HFF-Myc (cell line): ENCODE measurements at places on chromosomes 4 and X.

- no peak for DNase-seq
Measured at GRCh38 chr4:17206829-17207801, 304.8 kb downstream of the QDPR start.

- no peak for DNase-seq
Measured at GRCh38 chrX:38225093-38225492, 4.4 kb upstream of the SRPX start.

DNA sequence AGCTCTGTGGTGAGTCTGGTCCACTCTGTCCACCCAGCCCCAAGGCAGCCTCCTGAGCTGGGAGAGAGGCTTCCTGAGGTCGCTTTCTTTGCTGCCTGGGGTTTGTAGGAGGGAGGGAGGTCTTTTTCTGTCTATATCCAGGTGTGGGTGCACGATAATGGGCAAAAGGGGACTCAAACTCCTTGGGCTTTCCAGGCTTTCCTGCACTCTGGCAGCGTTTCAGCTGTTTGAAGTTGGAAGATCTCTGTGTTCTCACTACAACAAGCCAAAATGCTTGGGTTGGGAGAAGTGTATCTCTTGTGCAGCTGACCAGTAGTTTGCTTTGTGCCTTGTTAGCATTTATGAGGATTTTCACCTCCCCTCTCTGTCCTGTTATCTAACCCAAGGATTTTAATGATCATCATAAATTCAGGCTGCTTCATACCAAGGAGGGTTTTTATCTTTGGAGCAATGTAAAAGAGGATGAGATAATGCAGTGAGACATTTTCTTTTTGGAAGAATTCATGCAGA, 126.3 kb downstream of the REPS2 start:
- no peak for DNase-seq

DNA sequence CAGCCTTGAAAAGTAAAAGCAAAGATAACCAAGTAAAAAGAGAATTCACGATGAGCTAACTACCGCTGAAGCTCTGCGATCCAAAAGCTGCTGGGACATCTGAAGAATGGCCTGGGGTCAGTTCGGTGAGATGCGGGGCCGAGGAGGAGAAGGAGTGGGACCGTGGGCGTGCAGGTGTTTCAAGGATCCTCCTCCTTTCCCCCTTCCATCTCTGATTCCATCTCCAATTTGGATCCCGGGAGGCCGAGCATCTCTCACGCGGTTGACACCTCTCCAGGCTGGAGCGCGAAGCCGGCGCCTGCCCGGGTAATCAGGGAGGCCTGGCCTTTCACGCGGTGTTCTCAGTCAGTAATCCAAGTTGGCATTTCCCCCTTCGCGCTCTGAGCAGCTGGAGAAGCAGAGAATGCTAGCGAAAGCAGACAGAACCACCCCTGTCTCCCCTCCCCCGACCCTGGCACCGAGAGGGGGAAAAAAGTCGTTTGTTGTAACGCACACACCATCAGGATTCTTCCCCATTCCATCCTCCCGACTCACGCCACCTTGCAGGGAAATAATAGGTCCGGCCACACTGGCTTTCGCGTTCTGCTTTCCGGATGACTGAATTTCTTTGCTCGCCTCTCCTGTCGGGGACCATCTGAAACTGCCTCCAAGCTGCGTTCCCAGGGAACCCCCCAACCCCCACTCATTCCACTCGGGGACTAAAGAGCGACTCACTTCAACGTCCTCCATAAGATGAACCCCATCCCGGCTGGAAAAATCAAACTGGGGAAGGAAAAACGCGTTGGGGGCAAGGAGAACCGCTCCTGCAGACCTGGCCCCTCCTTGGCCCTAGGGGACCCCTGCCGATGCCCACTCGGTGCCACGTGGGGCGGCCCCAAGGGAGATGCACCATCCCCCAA, 6.5 kb downstream of the NEUROG2 start:
- DNase-seq: no peak

- DNase-seq: no peak
Measured at GRCh38 chrX:74438764-74439163, 17.5 kb downstream of the SLC16A2 start.

GRCh38 chrX:134603806-134604700, 54.2 kb downstream of the PLAC1 start:
- peak; percentile 81 for DNase-seq

DNA sequence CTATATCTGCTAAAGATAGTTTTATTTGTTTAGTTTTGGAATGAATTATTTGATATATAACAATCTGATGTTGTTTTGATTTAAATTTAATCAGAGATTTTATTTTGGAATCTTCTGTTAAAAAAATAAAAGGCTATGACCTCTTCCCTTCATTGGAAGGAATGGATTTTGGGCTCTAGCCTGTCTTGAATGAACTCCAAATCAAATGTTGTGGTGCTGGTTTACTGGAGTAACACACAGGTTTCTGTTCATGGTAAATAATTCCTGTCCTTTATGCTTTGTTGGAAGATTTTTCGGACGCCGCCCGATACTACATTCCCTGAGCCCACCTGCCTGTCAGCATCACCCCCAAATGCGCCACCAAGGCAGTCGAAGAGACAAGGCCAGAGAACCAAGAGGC, 291.1 kb downstream of the ARHGAP10 start:
- no peak for DNase-seq

DNA sequence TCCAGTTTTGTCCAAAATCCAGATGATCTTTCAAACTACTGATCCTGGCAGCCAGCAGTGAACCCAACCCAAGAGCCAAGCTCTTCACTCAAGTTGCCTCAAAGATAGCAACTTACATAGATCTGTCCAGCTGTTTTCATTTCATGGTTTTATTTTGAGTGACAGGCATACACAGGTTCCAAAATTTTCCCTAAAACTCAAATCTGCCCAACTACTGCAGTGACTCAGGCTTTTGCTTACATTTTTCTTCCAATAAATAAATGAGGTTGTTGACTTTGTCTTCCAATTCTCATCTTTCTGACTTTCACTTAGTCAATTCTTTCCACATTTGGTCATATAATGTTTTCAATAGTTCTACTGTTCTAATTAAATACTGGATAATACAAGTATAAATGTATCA, 158.8 kb downstream of the TECRL start:
- no peak for DNase-seq

DNA sequence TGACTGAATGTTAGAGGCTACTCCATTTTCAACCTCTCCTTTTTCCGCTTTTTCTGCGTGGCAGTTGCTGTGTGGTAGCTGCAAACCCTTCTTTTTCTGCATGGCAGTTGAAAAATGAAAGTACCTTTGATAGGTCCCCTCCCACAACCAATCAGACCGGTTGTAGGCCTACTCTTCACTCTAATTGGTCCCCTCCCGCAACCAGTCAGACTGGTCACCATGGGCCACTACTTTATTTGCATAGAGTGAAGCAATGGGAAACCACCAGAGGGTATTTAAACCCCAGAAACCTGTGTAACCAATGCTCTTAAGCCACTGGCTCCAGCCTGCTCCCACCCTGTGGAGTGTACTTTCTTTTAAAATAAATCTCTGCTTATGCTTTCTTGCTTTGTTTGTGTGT, 877.8 kb downstream of the FAM133A start:
- DNase-seq: no peak

DNA sequence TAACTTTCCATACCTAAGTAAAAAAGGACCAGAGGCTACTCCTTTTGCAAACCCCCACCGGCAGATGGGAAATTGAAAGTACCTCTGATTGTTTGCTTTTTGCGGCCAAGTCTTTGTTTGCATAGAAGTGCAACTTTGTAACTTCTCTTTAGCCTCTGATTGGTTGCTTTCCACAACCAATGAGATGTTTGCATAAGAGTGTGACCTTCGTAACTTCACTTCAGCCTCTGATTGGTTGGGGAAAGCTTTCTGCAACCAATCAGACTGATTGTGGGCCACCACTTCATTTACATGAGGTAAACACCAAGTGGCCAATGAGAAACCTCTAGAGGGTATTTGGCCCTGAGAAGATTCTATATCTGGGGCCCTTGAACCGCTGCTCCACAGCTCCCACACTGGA, 48.8 kb upstream of the PGRMC1 start:
- DNase-seq: no peak

DNA sequence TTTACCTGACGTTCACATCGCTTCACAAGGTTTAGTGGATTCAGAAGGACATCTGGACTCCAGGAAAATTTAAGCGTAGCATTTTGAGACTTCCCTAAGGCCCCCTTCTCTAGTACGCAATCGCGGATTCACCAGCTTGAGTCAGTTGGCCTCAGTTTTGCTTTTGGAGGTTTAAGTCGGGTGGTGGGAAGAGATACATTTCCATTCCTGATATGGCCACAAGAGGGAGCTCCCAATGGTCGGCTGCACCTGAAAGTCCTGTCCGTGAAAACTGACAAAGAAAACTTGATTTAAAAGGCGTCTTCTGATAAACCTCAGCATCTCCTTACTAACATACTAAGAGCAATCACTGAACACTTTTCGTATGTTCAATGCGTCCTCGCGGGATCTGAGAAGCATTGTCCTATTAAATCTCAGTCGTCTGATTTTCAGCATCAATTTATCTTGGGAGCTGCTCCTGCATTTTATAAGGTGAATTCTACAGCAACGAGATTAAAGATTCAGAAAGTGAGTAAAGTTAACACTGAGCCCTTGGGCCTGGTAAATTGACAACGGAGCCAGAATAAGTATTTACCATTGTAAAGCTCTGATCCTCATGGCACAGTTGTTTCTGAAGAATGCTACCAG, 50.6 kb downstream of the LGI2 start:
- DNase-seq: peak; percentile 39

GRCh38 chr4:145545538-145546174, 64.0 kb downstream of the SMAD1 start:
- peak; percentile 82 for DNase-seq

DNA sequence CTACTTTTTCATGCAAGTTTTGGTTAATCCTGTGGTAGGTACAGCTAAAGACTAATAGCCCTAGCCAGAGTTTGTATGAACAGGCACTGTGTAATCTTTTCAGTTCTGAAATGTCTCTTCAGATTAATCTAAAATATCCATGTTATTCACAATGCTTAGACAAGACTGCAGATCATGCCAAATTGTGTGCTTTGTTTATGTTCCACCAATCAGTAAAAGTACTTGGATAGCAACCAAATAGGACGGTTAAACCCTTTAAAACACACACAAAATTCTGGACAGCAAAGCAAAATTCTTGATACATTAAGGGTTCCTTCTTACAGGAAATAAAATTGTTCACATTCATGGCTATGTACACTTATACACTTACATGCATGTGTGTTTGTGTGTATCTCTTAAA, 139.1 kb downstream of the KLHL13 start:
- no peak for DNase-seq

- DNase-seq: no peak
Measured at GRCh38 chr4:167233685-167234315, 494 bp downstream of the SPOCK3 start.

DNA sequence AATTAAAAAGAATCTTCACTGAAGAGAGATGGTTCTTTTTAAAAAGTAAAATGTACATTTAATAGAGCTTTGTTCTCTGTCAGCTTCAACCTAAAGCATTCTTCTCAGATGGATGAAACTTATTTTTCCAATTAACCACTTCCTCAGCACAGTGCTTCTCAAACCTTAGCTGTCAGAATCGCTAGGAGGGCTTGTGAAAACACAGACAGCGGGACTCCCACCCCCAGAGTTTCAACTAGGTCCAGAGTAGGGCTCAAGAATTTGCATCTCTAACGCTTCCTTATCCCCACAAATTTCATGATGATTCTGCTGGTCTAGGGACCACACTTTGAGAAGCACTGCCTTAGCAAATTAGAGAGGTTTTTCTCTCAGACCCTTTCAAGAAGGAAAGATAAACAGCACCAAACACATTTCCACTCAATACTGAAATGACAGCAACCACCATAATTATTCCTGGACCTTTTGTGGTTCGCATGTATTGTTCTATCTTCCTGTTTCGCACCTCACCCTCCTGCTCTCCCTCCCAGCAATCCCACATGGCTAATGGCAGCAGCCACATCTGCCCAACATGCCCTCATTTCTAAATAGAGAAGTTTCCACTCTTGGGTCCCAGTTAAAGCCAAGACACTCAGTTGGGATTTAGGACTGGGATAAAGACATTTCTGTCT, 73.2 kb downstream of the ZNF827 start:
- DNase-seq: no peak
